ENCODE measurements at places on chromosomes 4 and X. TPM values are rescaled to one million over a fixed set of nuclear protein-coding genes. Genes with fewer than 3 reads are reported as not detected.
A peak's percentile ranks its signal among the peaks of the same experiment; 100 is the strongest.

GRCh38 chr4:4606321-4606720 lies 64.5 kb upstream of the STX18 start:
- no peak for DNase-seq

DMRTC1B gene
- not detected for total RNA-seq

AVPR2 gene
- total RNA-seq: not detected

PCDH18 gene
- total RNA-seq: not detected

DNA sequence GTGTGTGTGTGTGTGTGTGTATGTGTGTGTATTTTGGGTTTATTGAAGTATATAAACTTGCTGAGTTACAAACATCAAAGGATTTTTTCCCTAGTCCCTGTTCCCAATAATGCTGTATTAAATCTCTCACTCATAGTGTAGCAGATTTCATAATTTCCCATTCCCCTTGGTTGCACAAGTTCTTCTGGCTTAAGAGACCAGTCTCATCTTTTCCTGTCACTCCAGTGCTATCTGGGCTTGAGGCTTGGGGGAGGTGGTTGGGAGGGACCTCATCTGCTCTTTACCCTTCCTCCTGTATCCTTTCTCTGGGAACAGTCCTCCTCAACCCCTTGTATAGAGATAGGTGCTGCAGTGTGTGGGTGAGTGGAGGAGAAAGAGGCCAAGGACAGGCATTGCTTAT lies 285.4 kb upstream of the BOD1L1 start:
- DNase-seq: no peak

DNA sequence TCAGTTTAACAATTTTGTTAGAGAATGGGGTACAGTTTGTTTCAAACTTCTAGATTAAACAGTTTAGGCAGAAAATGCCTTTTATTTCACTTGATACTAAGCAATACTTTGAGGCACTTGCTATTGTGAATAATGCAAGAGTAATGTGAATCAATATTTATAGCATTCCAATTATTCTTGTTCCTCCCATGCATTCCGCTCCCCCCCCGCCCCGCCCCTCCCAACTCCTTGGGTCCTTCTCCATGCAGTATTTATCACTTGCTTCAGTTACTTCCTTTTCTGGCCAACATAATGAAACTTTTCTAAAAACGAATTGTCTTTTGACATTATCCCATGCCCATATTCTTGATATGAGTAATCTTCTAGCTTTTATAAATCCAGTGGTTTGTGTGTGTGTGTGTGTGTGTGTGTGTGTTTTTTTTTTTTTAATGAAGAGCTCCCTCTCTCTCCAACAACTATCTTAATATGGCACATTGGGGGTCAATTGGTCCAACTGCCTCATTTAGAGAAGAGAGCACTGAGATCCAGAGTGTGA lies 1.6 kb downstream of the BANK1 start:
- no peak for DNase-seq

DNA sequence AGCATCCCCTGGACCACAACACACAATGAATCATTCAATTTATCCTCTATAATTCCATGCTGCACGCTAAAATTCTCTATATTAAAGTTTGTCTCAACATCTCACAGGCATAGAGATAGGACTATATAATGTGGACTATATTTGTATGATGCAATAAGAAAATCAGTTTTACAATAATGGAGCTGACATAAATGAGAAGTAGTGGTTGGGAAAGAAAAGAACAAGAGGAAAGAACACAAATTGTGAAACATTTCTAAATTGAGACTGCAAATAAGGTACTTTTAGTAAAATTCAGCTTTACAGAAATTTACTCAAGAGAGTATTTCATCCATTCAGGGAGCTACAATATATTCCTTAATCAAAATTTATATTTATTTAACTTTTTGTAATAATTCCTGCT lies 120.4 kb downstream of the ARAP2 start:
- no peak for DNase-seq

DNA sequence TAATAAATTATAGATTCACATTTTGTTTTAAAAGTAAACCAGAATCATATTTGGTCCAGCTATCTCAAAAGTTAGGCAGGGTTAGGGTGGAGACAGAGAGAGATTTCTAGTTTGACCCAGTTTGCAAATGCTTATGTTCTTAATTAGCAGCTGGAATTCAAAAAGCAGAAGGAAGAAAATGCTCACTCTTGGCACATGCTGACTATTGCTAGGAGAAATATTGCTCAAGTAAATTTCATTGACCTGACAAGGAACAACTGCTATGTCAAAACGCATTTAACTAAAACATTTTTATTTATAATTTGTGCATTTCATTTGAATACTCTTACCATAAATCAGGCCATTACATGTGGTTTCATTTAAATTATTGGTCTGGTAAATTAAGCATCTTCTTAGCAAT lies 131.8 kb downstream of the GLRA3 start:
- no peak for DNase-seq

ALB gene
- not detected for total RNA-seq

GUCY1A1 gene
- total RNA-seq: 0.24 TPM

CYBB gene
- not detected for total RNA-seq

DNA sequence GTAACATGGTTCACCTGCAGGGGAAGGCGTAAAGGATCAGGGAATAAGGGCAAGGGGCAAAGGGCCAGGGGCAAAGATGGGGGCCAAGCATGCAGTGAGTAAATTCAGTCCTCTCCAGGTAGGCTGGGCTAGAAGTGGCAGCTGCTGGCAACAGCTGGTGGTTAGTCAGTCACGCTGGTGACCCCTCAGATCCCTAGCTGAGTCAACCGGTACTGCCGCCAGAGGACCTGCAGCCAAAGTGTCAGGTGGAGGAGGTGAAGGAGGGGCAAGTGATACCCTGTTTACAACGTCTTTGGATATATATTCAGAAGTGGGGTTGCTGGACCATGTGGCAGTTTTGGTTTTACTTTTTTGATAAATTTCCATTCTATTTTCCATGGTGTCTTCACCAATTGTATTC lies 24.6 kb upstream of the NAP1L2 start:
- DNase-seq: no peak

GRCh38 chr4:105594099-105595010 lies 41.9 kb downstream of the ARHGEF38 start:
- DNase-seq: no peak

CLDN2 gene
- total RNA-seq: not detected

DNA sequence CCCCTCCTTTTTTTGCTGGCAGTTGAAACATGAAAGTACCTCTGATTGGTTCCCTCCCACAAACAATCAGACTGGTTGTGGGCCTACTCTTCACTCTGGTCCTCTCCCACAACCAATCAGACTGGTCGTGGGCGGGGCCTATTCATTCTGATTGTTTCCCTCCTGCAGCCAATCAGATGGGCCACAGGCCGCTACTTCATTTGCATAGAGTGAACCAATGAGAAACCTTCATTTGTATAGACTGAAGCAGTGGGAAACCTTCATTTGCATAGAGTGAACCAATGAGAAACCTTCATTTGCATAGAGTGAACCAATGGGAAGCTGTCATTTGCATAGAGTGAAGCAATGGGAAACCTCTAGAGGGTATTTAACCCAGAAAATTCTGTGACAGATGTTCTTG lies 55.2 kb downstream of the TRMT44 start:
- DNase-seq: no peak

AP1S2 gene
- total RNA-seq: 35.9 TPM

ITGB1BP2 gene
- total RNA-seq: 5.4 TPM

DNA sequence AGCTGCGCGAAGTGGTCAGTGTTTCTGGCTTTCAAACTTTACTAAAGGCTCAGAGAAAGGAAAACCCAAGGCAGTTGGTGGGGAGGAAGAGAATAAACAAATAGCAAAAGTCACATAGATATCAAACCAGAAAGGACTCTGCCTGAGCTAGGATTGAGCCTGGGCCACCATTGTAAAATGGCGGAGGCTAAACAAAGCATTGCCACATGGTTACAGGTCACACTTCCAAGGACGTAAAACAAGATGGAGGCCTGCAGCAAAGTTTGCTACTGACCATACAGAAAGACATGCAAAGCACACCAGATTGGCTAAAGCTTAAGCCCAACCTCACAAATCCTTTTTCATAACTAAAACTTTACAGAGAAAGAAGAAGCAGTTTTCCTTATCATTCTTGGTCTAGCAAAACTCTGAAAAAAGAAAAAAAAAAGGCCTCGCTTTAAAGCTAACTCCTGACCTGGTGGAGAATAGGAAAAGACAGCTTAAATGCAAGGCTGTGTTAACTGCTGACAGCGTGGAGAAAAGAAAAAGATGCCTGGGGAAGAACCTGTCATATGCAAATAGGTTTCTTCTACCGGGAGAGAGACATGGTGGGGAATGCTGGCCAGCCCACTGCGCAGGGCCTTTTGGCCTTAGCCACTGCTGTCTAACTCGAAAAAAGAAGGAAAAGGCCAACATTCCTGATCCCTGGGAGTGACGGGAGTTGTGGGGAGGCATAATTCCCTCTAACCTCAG lies 81.8 kb upstream of the SMARCA5 start:
- DNase-seq: no peak

- DNase-seq: no peak
These were observed 1.4 kb downstream of the MAEA start for GRCh38 chr4:1291091-1291490.

RXFP1 gene
- not detected for total RNA-seq

- DNase-seq: no peak
These were observed 124.3 kb upstream of the AADAT start for GRCh38 chr4:170214101-170214500.

GRCh38 chr4:151175754-151176631 lies 76.6 kb downstream of the RPS3A start:
- DNase-seq: no peak

DNA sequence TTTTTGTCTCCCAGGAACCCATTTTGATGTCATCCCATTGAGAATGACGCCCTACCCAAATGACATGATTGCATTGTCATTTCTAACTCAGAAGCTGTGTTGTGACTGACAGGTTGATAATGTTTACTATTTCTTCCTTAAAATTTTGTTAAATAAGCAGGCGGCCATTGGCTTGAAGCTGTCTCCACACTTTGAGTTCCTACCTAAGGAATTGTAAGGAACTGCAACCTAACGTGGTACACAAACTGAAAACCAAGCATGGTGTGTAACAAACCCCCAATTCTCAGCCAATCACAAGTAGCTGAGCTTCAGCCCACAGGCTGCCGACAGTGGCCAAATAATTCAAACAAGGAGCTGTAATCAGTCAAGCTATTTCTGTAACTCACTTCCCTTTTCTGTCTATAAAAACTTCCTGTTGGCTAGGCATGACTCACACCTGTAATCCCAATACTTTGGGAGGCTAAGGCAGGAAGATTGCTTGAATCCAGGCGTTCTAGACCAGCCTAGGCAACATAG lies 2.9 kb upstream of the MND1 start:
- DNase-seq: no peak

DNA sequence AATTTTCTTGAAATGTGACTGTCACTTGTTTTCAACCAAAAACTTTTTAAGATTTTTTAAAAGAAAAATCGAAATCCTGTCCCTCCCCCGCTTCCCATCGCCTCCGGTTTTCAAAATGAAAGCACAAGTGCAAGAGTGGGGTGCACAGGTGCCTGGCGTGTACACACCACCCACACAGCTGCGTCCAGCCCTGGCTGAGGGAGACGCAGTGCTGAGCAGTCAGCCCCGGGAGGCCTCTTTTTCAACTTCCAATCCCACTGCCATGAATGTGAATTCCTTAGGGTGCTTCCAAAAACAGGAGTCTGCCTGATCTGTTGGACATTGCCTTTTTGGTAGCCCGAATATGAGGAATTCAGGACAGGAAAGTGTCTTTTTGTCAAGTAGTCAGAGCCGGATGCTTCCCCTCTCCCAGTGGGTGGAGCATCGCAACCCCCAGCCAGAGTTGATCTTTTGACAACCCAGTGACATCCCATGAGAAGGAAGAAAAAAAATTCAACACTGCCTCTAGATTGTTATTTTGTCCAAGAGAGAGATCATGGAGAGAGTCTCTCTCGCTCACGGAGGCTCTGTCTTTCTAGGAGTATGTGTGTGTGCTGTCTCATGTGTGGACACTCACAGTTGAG lies 8.9 kb downstream of the PRRG3 start:
- DNase-seq: no peak

PNMA3 gene
- 1.1 TPM for total RNA-seq

DNA sequence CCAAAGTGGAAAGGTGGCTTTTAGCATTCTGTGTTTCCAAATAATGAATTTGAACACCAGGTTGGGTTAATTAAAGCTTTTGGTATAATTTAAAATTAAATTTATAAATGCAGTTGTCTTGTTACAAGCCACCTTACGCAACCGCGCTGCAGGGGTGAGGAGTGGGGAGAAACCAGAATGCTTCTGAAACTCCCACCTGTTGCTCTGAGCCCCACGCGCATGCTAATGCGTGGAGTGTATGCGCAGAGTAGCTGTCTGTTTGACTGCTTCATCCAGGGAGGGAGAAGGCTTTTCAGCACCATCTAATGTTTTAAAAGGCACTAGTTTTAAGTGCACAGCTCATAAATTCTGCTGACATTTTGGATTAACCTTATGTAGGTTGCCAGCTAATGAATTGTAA lies 12.5 kb downstream of the OGT start:
- DNase-seq: no peak

- DNase-seq: no peak
These were observed 232.7 kb upstream of the GATB start for GRCh38 chr4:151993521-151993920.

RBM46 gene
- not detected for total RNA-seq

- no peak for DNase-seq
These were observed 27.2 kb downstream of the TAPT1 start for GRCh38 chr4:16199093-16199492.

DNA sequence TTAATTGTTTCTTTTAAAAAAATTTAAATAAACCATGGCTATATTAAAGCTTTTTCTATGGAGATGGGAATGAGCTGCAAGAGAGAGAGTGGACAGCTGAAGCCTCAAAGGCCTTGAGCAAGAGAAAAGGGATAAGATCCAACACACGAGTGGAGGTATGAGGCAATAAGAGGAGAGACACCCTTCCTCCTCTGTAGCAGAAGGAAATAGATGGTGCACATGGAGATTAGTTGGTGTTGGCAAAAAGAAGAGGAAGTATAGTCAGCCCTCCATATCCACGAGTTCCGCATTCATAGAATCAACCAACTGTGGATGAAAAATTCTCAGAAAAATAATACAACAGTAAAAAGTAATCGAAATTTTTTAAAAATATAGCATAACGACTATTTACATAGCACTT lies 3.2 kb downstream of the CXorf38 start:
- DNase-seq: no peak

VCX3B gene
- total RNA-seq: not detected

- peak; percentile 60 for DNase-seq
These were observed 36.5 kb upstream of the PPM1K start for GRCh38 chr4:88320780-88321373.

SSX2 gene
- not detected for total RNA-seq

DNA sequence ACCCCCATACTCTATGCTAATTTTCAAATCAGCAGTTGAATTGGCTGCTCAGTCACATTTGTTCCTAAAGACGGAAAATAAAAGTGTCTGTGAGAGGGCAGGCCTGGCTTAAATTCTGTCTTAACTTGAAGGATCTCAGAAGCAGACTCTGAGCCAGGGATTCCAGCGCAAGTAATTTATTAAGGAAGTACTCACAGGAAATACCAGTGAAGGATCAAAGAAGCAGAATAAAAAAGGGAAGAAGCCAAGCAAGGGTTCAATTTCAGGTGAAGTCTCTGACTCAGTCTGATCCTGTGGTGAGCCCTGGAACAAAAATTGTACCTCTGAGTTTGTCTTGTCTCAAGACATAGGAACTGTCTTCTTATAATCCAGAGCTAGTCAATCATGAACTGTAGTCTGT lies 52.2 kb downstream of the IL1RAPL1 start:
- no peak for DNase-seq

GLUD2 gene
- total RNA-seq: 0.87 TPM
